ENCODE measurements at places on chromosomes 4 and X.

- DNase-seq, result no peak
These were observed 40.1 kb downstream of the TET2 start for GRCh38 chr4:105186701-105187161.

GRCh38 chr4:37909332-37910090 is 18.6 kb downstream of the TBC1D1 start:
- DNase-seq, result no peak

GRCh38 chrX:30665471-30665870 is 12.2 kb downstream of the GK start:
- DNase-seq, result no peak

DNA sequence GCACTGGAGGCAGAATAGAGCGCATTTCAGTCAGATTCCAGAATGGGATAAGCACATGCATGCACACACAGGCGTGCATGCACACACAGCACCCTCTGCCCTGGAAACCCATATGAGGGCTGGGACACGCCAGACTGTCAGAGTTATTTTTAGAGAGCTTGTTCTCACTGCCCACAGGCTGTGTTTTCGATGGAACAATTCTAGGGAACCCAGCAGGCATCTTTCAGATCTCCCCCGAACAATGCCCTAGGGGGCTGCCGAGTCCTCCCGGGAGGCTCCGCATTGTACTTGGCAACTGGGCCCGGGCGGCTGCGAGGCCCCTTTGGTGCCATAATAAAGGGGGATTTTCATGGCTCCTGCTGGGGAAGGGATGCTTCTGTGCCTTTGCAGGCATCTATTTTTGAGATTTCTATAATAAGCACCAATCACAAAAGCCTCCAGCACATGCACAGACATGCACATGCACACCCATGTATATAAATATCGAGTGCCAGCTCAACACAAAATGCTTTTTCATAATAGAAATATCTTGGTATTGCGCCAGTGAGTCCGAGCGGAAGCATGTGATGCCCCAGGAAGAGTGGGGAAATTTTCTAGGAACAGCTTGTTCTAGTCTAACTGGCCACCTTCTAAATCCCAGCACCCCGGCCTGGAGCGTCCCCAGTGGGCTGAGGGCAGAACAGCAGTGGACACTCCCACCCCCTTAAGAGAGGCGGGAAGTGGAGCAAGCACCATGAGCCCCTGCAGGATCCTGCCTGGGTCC is 88.5 kb downstream of the PHKA2 start:
- no peak for DNase-seq

GRCh38 chr4:182416067-182416466 is 172.9 kb downstream of the TENM3 start:
- DNase-seq, result no peak

GRCh38 chrX:109862433-109862832 is 129.4 kb upstream of the ACSL4 start:
- no peak for DNase-seq

- no peak for DNase-seq
These were observed 9.6 kb downstream of the OTOP1 start for GRCh38 chr4:4217113-4217512.

GRCh38 chr4:18021470-18021719 is 160 bp downstream of the LCORL start:
- no peak for DNase-seq

- DNase-seq, result no peak
These were observed 326.7 kb upstream of the PITX2 start for GRCh38 chr4:110949542-110949941.

- DNase-seq, result no peak
These were observed 239.9 kb downstream of the NKX6-1 start for GRCh38 chr4:84258905-84259830.

GRCh38 chr4:958696-959337 is 14.6 kb downstream of the DGKQ start:
- no peak for DNase-seq

- no peak for DNase-seq
These were observed 34.7 kb downstream of the SH3RF1 start for GRCh38 chr4:169236078-169236477.

DNA sequence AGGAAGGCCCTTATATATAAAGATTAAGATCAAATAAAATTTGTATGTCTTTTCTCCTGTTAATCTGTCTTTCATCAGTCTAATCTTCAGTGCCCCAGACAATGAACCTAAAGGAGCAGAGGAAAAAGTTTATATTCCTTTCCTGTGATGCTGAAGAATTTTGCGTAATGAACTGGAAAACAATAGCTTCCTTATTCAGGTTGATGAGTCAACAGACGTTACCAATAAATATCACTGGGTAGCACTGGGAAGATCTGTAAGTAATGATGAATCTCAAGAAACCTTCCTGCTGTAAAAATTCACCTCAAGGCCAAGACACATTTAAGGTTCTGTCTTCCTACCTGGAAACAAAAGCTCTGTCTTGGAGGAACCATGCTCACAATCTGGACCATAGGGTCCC is 25.5 kb downstream of the CDKN2AIP start:
- DNase-seq, result no peak

DNA sequence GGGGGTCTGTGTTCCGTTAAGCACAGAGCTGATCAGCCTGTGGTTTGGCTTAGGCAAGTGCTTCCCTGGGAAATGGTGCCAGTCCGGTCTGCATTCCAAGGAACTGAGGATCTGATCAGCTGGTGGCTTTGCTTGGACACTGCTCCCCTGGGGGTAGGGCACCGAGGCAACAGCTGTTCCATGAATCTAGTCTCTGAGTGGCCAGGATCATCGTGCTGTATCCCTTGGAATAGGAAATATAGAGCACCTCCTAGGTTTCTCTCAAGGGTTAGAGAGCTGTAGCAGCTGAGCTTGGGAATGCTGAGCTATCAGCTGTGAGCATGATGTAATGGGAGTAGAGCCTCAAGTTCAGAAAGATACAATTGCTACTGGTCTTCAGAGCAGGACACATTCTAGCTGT is 863.9 kb downstream of the RAPGEF2 start:
- DNase-seq, result no peak

DNA sequence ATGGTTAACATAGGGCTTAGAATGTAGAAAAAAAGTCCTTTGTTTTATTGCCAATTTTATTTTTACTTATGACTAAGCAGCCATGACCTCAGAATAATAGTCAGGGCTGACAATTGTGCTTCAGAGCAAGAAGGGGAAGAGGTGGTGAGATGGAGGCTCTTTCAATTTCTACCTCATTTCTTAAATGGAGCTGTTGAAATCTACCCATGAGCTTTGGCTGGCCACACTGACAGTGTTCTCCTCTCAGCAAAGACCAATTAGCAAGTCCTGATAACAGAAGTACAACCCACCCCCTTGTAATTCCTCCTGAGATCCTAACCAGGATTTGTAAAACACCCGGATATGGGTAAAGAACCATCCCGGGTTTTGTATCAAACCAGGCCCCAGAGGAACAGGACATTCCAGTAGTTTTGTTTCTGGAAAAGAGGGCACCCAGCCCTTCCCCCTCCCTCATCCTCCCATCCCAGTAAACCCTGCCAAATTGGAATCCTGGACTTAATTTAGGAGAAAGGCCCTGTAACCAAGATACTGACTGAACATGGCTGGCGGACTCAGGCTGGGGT is at the start of gene HEPH:
Gene HEPH, plus strand, starts transcription at position 399 of the 563 bp plus-strand sequence. CDS start 6,324 bp downstream, outside the sequence.
- no peak for DNase-seq

DNA sequence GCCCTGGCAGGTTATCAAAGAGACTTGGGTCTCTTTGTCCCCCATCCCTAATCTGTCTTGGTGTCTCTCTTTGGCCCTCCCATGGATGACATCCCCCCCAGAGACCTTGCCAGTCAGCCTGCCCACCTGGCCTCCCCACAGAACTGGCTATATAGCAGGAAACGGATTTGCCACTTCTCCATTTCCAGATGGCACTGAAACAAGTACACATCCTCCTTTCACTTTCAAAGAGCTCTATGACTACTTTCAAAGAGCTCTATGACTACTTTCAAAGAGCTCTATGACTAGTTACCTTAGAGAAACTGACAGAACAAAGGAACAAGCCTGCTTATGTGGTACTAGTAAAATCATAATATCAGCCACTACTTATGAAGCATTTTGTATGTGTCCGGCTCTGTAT is 175.3 kb downstream of the MAML3 start:
- peak; percentile 69 for DNase-seq

DNA sequence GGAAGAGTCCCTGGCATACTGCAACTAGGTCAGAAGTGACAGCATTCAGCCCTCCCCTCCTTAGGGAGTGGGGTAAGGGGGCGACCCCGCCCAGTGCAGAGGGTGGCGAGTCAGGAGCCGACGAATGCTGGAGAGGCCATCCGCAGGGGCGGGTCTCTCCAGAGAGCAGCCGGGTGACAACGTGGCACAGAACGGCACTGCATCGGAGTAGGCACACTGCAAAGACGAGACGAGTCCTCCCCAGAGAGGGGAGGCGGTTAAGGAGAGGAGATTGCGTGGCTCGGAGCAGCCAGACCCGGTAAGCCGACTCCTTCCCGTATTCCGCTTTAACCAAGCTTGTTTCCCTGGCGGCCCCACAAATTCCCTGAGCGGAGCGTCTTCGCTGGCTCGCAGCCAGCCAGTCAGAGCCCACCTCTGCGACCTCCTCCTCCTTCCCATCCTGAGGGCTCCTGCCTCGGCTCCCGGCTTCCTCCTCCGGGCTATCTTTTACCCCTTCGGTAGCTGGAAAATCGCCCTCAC is 54.9 kb downstream of the LINC00632 start:
- peak; percentile 1 for DNase-seq

DNA sequence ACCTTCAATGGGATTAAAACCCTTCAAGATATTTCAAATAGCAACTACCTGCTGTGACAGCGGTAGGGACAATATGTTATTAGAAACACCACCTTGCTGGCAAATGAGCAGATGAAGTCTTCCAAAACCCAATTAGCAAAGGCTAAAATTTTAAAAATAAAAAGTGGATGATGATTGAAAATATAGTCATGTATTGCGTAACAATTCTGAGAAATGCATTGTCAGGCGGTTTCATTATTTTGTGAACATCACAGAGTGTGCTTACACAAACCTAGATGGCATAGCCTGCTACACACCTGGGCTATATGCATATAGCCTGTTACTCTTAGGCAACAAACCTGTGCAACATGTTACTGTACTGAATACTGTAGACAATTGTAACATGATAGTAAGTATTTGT is 91.2 kb upstream of the ANXA3 start:
- no peak for DNase-seq

- DNase-seq, result no peak
These were observed 46.5 kb downstream of the RFC1 start for GRCh38 chr4:39319676-39320075.

DNA sequence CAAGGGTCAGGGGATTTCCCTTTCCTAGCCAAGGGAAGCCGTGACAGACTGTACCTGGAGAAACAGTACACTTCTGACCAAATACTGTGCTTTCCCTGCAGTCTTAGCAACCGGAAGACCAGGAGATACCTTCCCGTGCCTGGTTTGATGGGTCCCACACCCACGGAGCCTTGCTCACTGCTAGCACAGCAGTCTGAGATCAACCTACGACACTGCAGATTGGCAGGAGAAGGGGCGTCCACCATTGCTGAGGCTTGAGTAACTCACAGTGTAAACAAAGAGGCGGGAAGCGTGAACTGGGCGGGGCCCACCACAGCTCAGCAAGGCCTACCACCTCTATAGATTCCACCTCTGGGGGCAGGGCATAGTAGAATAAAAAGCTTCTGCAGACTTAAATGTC is 48.7 kb upstream of the SRD5A3 start:
- no peak for DNase-seq

DNA sequence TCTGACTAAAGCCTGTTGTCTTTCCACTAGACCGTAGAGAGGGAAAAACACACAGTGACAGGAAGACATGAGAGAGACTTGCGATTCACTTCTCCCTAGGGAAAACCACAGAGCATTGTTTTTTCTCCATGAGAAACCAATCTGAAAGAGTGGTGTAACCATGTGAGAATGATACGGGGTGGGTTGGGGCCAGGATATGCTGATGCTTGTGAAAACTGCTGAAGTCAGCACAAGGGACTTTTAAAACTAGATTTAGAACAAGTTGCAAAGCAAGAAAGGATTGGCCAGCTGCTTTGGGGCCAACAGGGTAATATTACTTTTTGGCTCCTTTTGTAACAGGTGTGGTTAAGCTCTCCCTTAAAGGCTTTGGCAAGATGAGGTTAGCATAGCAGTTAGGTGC is 66.1 kb downstream of the NHSL2 start:
- DNase-seq, result no peak

DNA sequence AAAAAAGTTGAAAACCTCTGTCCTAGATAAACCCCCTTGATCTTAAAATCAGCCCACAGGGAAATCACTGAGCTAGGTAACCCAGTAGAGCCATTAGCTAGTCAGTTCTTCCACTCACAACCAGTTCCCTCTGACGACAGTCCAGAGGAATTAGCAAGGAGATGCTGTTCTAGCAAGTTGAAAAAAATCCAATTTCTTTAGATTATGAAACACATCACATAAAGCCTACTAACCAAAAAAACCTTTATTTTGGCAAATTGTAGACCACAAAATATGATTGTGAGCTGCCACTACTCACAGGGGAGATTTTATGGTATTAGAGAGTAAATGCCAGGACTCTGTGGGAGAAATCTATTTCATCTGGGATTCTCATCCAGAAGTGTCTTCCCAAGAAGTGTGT is 22.6 kb downstream of the ADAMTS3 start:
- no peak for DNase-seq

- DNase-seq, result no peak
These were observed 160.4 kb upstream of the MAMLD1 start for GRCh38 chrX:150202641-150203247.

DNA sequence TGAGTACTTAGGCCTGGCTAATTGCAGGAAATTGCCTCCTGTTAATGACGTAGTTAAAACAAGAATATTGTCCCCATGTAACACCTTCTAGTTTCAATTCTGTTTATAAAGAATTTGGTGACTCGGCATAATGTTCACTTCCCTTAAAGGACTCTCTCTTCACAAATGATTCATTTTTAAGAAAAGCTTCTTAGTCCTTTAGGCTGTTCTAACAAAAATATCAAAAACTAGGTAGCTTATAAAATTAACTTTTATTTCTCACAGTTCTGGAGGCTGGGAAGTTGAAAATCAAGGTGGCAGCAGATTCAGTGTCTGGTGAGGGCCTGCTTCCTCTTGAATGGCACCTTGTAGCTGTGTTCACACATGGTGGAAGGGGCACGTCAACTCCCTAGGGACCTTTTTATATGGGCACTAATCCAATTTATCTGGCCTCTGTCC is 23.8 kb downstream of the COL25A1 start:
- no peak for DNase-seq

DNA sequence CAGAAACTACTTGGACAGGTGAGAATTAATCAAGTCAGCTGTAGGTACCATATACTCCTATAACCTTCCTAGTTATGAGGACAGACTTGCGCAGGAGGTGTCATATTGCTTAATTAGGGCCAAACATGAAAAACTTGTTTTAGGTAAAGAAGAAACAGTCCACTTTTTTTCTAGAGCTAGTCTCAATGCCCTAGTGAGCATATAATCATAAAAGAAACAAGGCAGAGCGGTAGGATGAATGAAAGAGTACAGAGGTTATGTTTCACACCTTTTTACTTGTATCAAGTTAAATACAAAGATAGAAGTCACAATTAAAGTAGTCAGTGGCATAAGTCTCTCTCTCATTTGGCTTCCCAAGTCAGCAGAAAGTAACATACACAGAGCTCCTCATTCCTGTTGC is 88.9 kb downstream of the RPS6KA6 start:
- DNase-seq, result no peak
